ENCODE measurements at places on chromosomes 7 and 10.

DNA sequence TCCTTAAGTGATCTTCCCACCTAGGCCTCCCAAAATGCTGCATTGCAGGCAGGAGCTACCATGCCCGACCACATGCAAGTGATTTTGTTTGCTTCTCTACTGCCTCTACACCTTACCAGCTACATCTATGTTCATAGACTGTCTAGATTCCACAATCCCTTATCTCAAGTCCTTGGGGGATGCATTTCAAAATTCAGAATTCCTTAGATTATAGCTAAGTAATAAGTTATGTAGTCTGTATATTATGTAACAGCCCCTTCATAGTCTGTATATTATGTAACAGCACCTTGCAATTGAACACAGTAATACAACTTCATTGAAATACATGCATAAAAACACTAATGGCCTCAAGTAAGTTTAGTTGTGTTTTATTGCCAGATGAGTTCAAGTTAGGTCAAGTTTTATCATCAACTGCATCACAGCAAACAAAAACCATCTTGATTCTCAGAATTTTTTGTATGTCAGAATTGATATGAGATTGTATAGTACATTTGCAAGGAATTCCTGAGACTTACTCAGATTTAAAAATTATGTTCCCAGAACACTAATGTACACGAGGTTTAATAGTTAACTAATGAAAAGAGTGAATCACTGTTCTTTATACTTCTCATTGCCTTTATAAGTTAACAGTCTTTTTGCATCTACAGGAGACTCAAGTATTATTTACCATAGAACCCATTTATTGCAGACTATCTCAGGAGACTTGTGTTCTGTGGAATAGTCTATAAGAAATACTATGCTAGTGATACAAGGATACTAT lies 11.6 kb upstream of the FOXP2 start:
- no peak for DNase-seq

- no peak for DNase-seq
These were observed 60.3 kb downstream of the ATOH7 start for GRCh38 chr10:68171539-68172080.

DNA sequence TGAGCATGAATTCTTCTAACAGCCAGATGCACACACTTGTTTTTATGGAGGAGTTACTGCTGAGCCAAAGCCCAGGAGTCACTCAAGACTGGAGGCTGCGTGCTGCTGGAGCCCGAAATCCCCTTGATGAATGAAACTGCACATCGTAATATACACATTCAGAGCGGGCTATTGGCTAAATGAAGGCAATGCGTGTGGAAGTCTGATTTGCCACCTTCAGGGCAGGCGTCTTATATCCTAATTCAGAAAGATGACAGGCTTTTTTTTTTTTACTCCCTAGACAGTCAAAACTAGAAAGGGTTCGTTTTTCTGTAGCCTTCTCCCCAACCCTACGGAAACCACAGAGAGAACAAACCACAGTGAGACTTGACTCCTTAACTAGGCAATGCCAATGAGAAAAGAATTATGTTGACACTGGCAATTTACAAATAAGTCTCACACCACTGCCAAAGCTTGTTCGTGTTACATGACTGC lies 227.2 kb upstream of the KLF14 start:
- peak; percentile 71 for DNase-seq

- DNase-seq = no peak
These were observed 44.4 kb downstream of the MRPS24 start for GRCh38 chr7:43824963-43825362.

GRCh38 chr10:90204956-90205314 lies 503.5 kb downstream of the KIF20B start:
- DNase-seq = no peak

DNA sequence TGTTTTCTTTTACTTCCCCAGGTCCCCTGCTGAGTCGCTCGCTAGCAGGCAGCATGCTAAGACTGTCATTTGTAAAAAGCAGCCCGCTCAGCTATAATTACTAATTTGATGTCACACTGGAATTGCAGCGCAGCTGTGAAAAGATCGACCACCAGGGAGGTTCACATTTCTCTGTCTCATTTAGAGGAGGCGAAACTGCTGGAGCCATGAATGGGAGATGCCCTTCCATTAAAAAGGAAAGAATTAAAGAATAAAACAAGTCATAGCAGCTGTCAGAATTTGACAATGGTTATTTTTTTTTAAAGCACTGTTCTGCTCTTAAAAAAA lies 153.5 kb downstream of the PIP4K2A start:
- DNase-seq = no peak

DNA sequence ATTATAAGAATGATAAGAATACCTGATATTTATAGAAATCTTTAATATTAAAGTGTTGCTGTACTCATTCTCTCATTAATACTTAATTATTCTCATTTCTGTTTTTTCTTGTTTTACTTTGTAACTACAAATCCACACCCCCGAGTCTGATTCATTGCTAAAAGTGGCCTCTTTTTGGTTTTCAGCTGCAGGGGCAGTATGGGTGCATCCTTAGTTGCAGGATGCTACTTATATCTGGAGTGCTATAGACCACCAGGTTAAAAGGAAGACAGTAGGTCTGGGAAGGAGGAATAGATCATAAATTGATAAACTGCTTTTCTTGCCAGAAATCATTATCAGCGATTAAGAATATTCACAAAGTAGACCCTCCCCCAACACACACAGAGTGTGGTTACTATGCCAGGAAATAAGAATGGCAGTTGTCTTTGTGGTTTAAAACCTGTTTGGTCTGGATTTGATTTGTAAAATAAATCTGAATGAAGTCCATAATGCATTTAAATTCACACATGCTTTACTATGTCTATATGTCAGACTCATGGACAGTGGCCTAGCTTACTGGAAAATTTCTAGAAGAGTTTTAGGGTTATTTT lies 96.5 kb downstream of the NRF1 start:
- DNase-seq = no peak

DNA sequence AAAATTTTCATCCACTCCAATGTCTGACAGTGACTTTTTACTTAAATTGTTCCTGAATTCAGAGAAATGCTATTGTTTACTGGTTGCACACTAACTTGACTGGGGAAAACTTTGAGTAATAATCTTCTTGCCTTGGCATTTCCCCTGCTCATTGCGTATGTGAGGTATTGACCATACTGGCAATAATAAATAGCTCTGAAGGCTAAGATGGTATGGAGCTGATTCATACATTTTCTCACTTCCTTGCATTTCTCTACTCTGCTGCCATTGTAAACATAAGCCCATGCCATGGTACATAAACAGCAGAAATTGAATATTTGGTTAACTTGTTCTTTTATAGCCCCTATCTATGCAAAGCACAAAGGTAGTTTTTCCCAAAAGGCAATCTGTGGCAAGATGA lies 290.0 kb downstream of the RNLS start:
- DNase-seq = no peak

- no peak for DNase-seq
These were observed 25.8 kb upstream of the GPR141 start for GRCh38 chr7:37657816-37658215.
